ENCODE measurements at places on chromosomes 5 and 9.

DNA sequence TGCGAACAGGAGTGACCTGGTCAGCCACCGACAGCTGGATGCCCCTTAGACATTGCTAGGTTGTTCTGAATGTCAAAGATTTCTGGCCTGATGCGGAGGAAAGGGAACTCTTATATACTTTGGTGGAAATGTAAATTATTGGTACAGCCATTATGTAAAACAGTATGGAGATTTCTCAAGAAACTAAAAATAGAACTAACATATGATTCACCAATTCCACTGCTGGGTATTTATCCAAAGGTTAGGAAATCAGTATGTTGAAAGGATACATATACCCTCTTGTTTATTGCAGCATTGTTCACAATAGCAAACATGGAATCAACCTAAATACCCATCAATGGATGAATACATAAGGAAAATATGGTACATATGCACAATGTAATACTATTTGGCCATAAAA is 31.8 kb downstream of the DMRT3 start:
- DNase-seq, result no peak

DNA sequence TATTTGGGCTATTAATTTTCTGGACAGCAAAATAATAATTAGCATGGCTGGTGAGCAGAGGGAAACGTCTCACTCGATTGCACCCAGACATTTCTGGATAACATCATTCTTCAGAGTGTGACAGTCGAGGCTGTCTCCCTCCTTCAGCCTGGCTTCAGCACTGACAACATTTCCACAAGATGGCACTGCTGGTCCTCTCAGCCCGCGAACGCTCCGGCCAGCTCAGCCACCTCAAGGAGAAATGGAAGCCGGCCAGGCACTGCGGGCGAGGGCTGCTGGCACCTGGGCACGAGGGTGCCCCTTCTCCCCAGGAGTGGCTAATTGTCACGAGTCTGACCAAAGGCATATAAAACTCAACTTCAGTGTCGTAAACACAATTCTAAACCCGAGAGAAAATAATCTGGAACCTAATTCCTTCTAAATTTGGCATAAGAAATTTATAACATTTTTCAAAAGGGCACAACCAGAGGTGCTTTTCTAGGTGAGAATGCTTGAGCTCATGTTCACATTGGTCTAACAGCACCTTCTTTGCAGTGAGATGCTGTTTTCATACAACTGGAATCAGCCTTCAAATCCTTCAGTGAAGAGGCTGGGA is 65.9 kb downstream of the DAP start:
- DNase-seq, result peak; percentile 53

DNA sequence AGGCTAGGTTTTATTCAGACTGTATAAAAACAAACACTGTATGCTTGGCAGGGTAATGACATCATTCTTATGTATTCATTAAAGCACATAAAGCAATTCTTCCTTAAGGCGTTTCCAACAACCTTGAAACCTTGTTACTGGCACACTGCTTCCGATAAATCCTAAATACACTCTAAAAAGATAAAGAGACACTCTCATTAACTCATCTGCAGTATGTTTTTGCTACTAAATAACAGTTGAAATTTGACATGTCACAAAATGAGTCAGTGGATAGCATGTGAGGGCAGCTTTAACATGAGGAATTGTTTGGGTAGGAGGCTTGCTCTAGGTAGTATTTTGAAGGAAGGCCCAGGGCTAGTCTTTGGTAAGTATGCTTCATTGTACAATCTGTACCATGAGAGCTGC is 13.7 kb downstream of the YIPF5 start:
- no peak for DNase-seq

DNA sequence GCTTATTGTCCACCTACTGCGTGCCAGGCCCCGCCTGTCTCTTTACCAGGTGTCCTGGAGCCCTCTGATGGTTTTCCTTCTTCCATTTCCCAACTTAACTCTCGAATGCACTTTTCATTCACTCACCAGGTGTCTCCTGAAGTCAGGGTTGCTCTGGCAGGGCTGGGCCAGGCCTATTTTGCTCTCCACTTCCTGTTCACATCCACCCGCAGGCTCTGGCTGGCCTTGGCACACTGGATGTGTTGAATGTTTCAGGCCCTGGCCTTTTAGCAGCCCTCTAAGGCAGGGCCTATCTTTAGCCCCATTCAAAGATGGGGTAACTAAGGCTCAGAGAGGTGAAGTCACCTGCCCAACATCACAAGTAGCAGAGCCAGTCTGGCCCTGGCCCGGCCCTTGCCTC is 16.4 kb downstream of the LRRC8A start:
- DNase-seq, result no peak

DNA sequence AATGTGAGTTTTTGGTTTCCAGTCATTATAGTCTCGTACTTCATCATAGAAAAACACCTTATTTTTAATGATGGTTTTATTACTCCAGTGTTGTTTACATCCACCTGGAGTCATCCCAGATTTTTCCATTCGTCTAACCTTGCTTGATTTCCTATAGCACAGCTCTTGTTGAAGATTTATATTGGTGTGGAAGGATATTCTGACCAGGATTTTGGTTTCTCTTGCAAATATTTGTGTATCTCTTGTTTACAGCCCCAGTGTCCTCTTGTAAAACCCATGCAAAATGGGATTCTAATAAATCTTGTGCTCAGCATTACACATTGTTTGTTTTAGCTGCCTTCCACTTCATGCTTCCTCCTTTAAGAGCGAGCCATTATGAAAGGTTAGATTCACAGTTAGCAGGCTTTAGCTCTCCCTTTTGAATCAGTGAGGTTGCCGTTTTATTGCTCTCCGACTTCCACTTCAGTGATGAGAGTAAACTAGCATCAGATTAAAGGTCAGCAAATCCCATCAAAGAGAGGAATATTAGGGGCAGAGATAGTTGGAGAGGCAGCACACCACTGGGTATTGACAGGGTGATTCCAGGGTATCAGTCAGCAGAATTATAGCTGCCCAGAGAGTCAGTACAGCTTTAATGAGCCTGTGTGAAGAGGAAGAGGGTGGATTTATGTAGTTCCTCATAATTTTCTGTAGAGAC is 157.1 kb downstream of the PBX3 start:
- DNase-seq, result no peak
